ENCODE measurements at places on chromosomes 11 and 22. TPM values are rescaled to one million over a fixed set of nuclear protein-coding genes. Genes with fewer than 3 reads are reported as not detected.

The TCN2 gene
- 57.4 TPM for total RNA-seq

The PTS gene
- total RNA-seq: 40.1 TPM

The TH gene
- total RNA-seq: not detected

The GGT5 gene
- 68.5 TPM for total RNA-seq

The DLG2 gene
- total RNA-seq: 7.0 TPM

The PPP1R14B gene
- 73.1 TPM for total RNA-seq

The OR2D2 gene
- total RNA-seq: not detected

The ZC3H7B gene
- total RNA-seq: 24.4 TPM

The KDM4D gene
- 0.16 TPM for total RNA-seq

The DUSP8 gene
- 0.22 TPM for total RNA-seq

The OR4A16 gene
- not detected for total RNA-seq

The SLC25A18 gene
- total RNA-seq: 12.8 TPM

The FGF4 gene
- not detected for total RNA-seq

The MISFA gene
- 5.3 TPM for total RNA-seq

The DBX1 gene
- not detected for total RNA-seq

The TESMIN gene
- 0.44 TPM for total RNA-seq

The WBP2NL gene
- 1.1 TPM for total RNA-seq

The TENM4 gene
- total RNA-seq: 14.6 TPM

The MMP12 gene
- not detected for total RNA-seq

The SPA17 gene
- total RNA-seq: 1.5 TPM

The MMP3 gene
- 125 TPM for total RNA-seq

Data from subcutaneous adipose tissue (tissue), 4 donors.